ENCODE measurements at places on chromosomes 4 and X. TPM values are rescaled to one million over a fixed set of nuclear protein-coding genes. Genes with fewer than 3 reads are reported as not detected.

The CXorf49 gene
- not detected for total RNA-seq

The GSX2 gene
- not detected for total RNA-seq

The GABRA4 gene
- total RNA-seq, result not detected

The CXCL8 gene
- 11.2 TPM for total RNA-seq

The SOX3 gene
- 0.07 TPM for total RNA-seq

The TTC29 gene
- not detected for total RNA-seq

The TAF7L gene
- total RNA-seq, result 0.10 TPM

The GATA1 gene
- total RNA-seq, result not detected

The USP17L28 gene
- not detected for total RNA-seq

The VCX gene
- not detected for total RNA-seq
